ENCODE measurements at places on chromosomes 2 and 18. TPM values are rescaled to one million over a fixed set of nuclear protein-coding genes. Genes with fewer than 3 reads are reported as not detected.

The CHRNA1 gene
- 0.68 TPM for polyA plus RNA-seq

The KCNJ13 gene
- polyA plus RNA-seq = 8.6 TPM

The KATNAL2 gene
- polyA plus RNA-seq = 8.8 TPM

The IGFBP5 gene
- 245 TPM for polyA plus RNA-seq

The SGO2 gene
- 9.0 TPM for polyA plus RNA-seq

The DPP4 gene
- polyA plus RNA-seq = 1.2 TPM

The SPATA3 gene
- polyA plus RNA-seq = not detected

The SCN3A gene
- polyA plus RNA-seq = 34.9 TPM

All from spinal cord (tissue), 10 donors.